ENCODE measurements at places on chromosomes 1 and 21. TPM values are rescaled to one million over a fixed set of nuclear protein-coding genes. Genes with fewer than 3 reads are reported as not detected.
A peak's percentile ranks its signal among the peaks of the same experiment; 100 is the strongest.

DNA sequence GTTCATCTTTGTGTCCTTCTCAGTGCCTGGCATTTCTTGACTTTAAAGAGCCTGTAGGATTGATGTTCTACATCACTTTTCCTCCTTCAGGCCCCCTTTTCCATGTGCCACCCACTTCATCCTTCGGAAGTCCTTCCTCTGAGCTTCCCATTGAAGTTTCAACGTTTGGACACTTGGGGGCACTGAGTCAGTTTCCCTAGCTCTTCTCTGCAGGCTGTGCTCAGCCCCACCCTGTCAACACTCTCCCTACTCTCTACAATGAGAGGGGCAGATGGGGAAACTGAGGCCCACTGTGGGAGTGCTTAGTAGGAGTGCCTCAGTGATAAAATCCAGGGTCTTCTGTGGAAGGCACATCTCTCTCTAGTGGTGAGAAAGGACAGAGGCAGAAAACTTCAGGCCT lies 11.9 kb downstream of the KCNJ10 start:
- no peaks in the 10 kb centered on the region for H3K4me1 ChIP-seq
- no peaks in the 10 kb centered on the region for H3K27me3 ChIP-seq
- H3K36me3 ChIP-seq, result no peaks in the 10 kb centered on the region
- DNase-seq, result no peak
- H3K27ac ChIP-seq, result no peak overlapping the region
- H3K4me3 ChIP-seq, result no peak overlapping the region

GRCh38 chr1:99660496-99660895 lies 14.6 kb downstream of the PALMD start:
- no peaks in the 10 kb centered on the region for H3K36me3 ChIP-seq
- H3K4me1 ChIP-seq, result peaks cover 11% of the 10 kb centered on the region
- no peak for DNase-seq
- H3K27ac ChIP-seq, result no peak overlapping the region
- no peak overlapping the region for H3K4me3 ChIP-seq

DNA sequence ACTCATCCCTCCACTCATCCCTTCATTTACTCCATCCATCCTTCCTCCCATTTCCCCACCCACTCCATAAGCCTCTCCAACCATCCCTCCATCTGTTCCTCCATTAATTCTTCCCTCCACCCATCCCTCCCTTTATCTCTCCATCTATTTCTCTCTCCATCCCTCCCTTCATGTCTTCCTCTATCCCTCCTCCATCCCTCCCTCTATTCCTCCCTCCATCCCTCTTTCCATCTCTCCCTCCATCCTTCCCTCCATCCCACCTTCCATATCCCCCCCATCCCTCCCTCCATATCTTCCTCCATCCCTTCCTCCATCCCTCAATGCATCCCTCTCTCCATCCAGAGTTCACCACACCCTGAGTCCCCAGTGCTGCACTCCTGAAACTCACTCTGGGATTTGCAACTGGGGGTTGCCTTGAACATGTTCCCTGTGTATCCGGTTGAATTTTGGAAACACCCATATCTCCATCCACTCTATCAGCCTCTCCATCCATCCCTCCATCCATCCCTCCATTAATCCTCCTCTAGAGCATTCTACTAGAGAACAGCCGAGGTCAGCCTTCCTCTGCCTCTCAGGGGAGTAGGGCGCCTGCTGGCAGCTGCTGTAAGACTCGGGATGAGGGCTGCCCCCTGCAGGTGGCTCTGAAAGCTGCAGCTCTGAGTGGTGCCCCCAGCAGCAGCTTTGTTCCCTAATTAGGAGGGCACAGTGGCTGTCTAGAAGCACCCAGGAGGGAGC lies 39.4 kb downstream of the ABCG1 start:
- no peak overlapping the region for H3K27ac ChIP-seq
- no peaks in the 10 kb centered on the region for H3K27me3 ChIP-seq
- DNase-seq, result peak; percentile 28

- H3K4me3 ChIP-seq, result no peak overlapping the region
- no peak overlapping the region for H3K27ac ChIP-seq
- no peaks in the 10 kb centered on the region for H3K36me3 ChIP-seq
- no peaks in the 10 kb centered on the region for H3K4me1 ChIP-seq
Measured at GRCh38 chr1:7667625-7668218, 103.4 kb upstream of the VAMP3 start.

DNA sequence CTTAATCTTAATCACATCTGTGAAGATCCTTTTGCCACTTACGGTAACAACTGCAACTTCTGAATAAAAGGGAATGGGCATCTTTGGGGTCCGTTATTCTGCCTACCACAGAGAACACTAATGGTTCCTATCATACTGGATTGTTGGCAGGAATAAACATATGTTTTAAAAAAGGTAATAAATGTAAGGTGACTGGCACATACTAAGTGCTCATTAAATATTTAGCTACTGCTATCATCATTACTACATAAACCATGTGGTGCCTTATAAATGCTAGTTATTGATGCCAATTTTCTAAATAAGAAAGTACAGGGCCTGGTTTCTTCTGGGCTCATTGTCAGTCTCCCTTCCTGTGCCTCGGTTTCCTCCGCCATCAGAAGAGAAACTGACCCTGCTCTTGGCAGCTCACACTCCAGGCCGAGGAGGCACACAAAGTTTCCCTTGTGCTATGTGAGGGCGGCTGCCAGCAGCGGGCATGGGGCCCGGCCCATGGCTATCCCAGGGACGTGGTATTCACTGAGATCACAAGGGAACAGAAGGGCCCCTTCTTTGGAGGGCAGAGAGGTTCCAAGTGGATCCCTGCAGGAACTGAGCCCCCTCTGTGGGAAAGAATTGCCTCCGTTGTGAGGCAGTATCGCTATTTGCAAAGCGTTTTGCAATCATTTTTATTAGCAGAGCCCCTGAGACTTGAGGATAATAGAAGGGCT lies 26.2 kb downstream of the NAV1 start:
- no peaks in the 10 kb centered on the region for H3K36me3 ChIP-seq
- DNase-seq, result no peak
- H3K27ac ChIP-seq, result no peak overlapping the region
- no peaks in the 10 kb centered on the region for H3K27me3 ChIP-seq
- H3K4me1 ChIP-seq, result no peaks in the 10 kb centered on the region

GRCh38 chr1:28867850-28868249 lies 46.5 kb upstream of the EPB41 start:
- no peak for DNase-seq
- H3K4me1 ChIP-seq, result no peaks in the 10 kb centered on the region
- H3K27me3 ChIP-seq, result no peaks in the 10 kb centered on the region
- no peak overlapping the region for H3K27ac ChIP-seq

DNA sequence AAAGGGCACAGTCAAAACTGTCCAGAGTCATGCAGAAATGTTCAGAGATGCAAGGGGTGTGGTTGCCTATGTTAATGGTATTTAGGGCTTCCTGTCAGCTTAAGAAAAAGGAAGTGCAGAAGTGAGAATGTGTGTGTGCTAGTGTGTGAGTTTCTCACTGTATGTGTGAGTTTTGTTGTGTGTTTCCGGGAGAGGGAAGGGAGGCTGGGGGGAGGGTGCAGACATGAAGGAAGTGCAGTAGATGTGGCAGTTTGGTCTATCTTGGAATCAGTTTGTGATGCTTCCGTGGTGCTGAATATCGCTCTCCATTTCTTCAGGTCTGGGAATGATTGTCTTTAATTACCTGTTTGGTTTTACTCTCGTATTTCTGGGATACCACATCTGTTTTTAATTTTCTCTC lies 16.5 kb upstream of the ATP6V1G3 start:
- H3K27me3 ChIP-seq, result no peaks in the 10 kb centered on the region
- no peaks in the 10 kb centered on the region for H3K36me3 ChIP-seq
- DNase-seq, result no peak
- H3K4me1 ChIP-seq, result no peaks in the 10 kb centered on the region

GRCh38 chr1:101748077-101748476 lies 248.6 kb downstream of the OLFM3 start:
- DNase-seq, result no peak
- no peaks in the 10 kb centered on the region for H3K27me3 ChIP-seq
- H3K36me3 ChIP-seq, result no peaks in the 10 kb centered on the region
- no peak overlapping the region for H3K4me3 ChIP-seq
- H3K4me1 ChIP-seq, result no peaks in the 10 kb centered on the region
- no peak overlapping the region for H3K27ac ChIP-seq

GRCh38 chr1:194570476-194570875 lies 1384.1 kb upstream of the B3GALT2 start:
- no peaks in the 10 kb centered on the region for H3K27me3 ChIP-seq
- no peak overlapping the region for H3K4me3 ChIP-seq

Gene C1orf105
- not detected for total RNA-seq

Gene EPS15
- 62.1 TPM for total RNA-seq

Gene C1QC
- total RNA-seq, result 30.2 TPM

Gene FCER1A
- not detected for total RNA-seq

Gene CKS1B
- 24.8 TPM for total RNA-seq

Gene KIAA1614
- total RNA-seq, result 5.6 TPM

Gene RHCE
- total RNA-seq, result 0.69 TPM

Gene TPRG1L
- 27.6 TPM for total RNA-seq
